Posterior vena cava (tissue), 2 donors: ENCODE measurements at places on chromosomes 5 and 9. TPM values are rescaled to one million over a fixed set of nuclear protein-coding genes. Genes with fewer than 3 reads are reported as not detected.

Gene INSL4
- not detected for total RNA-seq

Gene PRSS3
- 1.00 TPM for total RNA-seq

Gene SV2C
- not detected for total RNA-seq

- DNase-seq = no peak
Measured at GRCh38 chr9:117718085-117718484, 13.9 kb downstream of the TLR4 start.

Gene FAM221B
- not detected for total RNA-seq

GRCh38 chr9:116928289-116928688 is 241.2 kb downstream of the TRIM32 start:
- DNase-seq = no peak

- DNase-seq = no peak
Measured at GRCh38 chr9:128540634-128541360, 11.6 kb upstream of the SPTAN1 start.

DNA sequence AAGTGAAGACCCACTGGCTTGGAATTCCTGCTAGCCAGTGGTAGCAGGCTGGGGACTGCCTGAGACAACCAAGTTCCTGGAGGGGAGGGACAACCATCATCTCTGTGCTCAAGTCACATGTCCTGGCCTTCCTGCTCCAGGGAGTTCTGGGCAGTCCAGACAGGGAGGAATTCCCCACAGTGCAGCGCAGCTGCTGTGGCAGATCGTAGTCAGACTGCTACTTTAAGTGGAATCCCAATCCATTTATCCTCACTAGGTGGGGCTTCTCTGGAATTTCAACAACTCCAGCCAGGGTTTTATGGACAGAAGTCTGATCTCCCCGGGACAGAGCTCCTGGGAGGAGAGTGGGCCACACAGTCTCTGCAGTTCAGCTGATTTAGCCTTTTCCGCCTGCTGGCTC is 20.9 kb upstream of the OR5C1 start:
- no peak for DNase-seq

GRCh38 chr5:154567155-154567554 is 89.1 kb upstream of the HAND1 start:
- no peak for DNase-seq

- no peak for DNase-seq
Measured at GRCh38 chr5:136613230-136613629, 247.9 kb upstream of the TRPC7 start.

Gene TAF1L
- 0.05 TPM for total RNA-seq

DNA sequence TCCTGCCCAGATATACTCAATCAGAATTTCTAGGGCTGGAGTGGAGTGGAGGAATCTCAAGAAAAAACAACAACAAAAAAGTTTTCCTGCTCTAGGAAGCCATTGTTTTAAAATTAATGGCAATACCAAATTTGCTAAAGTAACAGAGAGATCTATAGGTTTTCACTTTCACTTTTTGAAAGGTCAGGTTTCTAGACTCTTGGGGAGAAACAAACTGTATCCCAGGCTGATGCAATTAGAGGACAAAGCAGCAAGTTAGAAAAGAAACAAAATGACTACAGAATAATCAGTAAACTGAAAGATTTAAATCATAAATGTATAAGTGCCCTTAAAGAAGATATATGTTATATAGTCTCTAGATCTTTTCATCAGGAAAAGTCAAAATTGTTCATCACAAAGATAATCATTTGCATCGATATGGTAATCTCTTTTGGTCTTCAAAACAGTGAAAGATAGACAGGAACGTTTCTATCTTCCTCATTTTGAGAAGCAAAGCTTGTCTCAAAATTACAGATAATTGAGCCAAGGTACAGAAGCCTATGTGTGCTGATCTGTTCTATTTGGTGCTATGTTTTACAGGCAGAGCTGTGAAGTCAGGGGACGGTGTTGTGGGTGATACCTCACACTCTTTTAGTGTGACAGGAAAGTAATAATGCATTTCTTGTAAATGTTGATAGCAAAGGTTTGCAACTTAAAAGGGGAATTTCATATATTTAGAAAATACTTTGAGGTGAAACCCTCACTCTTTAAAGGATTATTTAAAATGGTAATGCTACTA is 1746.6 kb upstream of the C9orf72 start:
- DNase-seq = no peak
